ENCODE measurements at places on chromosomes 7 and 10.

- no peak for DNase-seq
Measured at GRCh38 chr7:121449735-121450240, 53.7 kb upstream of the FAM3C start.

DNA sequence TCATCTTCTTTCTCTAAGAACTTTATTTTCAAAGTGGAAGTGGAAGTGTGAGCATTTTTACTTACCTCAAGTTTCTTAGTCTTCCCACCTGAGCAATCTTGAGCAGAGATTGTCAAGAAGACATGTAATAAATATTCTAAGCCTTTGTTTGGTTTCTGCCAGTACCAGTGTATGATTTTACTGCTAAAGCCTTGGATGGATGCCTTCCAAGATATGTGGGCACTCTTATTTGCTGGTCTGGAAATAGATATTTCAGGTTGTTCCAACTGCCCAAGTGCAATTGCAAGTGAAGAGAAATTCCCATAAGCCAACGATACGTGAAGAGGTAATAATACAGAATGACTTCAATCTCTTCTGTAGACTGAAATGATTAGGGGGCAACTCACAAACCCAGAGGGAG is 18.2 kb upstream of the TARP start:
- no peak for DNase-seq

GRCh38 chr7:18426564-18427226 is 68.9 kb upstream of the HDAC9 start:
- DNase-seq: no peak

DNA sequence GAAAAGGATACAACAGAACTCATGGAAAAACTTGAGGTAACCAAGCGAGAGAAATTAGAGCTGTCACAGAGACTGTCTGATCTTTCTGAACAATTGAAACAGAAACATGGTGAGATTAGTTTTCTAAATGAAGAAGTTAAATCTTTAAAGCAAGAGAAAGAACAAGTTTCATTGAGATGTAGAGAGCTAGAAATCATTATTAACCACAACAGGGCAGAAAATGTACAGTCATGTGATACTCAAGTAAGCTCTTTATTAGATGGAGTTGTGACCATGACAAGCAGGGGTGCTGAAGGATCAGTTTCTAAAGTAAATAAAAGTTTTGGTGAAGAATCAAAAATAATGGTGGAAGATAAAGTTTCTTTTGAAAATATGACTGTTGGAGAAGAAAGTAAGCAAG is 62.1 kb downstream of the AKAP9 start:
- DNase-seq: no peak

DNA sequence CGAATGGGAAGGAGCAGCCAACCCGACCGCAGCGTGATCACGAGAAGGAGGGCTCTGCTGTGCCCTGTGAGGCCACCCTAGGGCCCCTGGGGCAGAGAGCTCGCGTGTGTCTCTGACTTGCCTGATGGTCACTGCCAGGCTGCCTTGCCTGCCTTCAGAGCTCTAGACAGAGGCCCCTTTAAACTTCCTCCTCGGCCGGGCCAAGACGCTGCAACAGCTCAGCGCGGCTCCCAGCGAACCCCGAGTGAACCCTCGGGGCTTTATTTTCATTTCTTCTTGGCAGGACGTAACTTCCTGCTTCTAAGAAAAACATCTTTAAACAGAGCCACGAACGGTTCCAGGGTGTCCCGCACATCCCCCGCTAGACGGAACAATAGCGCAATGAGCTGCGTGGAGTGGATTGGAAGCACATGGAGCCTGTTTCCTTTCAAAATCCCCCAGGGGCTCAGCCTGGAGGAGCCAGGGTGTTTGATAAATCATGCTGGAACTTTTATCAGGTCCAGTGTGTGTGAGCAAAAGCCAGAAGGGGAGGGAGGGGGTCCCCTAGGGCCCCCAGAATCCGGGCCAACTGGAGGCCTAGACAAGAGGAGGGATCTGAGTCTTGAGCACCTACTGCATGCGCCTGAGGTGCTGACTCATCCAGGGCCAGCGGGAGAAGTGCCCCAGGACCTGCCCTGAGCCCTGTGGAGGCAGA is 134.1 kb upstream of the GDF10 start:
- no peak for DNase-seq

DNA sequence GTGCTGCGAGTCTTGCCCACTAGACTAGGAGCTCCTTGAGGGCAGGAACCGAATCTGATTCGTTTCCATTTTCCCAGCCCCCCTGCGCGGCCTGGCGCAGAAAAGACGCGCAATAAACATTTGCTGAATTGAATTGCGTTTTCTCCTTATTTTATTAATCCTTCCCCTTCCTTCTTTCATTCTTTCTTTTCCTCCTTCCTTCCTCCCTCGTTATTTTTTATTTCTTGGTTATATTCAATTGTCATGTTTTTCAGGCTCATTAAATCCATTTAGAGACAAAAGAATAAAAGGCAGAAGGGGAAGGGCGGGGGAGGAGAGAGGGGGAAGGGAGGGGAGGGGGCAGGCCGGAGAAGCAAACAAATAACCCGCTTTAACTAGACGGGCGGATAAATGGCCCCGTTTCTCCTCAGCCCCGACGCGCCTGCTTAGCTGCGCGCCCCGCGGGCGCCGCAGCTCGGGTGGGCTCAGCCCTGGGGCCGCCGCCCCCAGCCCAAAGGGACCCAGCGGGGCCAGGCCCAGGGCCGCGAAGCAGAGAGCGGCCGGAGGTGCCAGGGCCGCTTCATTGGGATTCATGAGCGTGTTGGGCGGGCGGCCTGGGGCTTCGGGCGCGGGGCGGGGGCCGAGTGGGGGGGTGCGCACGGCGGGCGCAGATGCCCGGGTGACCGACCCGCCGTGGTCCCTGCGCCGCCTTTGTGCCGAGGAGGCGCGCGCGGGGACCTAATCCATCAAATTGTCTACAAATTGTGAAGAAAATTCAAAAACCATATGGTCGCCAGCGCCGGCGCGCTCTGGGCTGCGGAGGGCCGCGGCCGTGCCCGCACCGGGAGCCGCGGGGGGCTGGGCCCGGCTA is 5.0 kb downstream of the LBX1 start:
- DNase-seq: no peak

DNA sequence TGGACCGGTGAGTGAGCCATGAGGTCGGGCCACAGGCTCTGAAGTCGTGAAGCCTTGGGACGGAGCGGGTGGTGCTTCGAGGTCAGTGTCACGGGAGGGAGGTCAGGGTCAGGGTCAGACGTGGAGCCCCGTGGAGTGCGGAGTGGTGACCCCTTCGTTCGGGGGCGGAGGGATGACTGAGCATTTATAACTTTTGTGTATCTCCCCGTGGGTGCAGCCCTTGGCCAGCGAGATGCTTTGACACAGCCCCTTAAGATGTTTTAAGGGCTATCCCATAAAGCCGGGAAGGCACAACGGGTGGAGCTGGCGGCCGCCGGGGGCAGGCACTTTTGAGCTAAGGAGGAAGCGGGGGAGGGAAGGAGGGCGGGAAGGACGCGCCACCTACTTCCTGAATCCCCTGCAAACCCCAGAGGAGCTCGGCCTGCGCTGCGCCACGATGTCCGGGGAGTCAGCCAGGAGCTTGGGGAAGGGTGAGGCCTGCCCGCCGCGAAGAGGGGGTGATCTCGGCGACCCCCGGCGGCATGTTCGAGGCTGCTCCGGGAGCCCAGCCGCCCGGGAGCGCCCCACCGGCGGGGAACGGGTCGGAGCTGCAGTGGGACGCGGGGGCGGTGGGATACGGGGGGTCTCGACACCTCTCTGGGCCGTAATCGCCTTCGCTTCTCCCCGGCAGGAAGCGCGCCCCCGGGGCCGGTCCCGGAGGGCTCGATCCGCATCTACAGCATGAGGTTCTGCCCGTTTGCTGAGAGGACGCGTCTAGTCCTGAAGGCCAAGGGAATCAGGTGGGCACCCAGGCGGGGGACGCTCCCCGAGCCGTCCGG is at the start of gene GSTO1:
Gene GSTO1, plus strand, starts transcription at position 400 of the 818 bp plus-strand sequence. Its CDS starts 37 bp downstream, at position 437.
- DNase-seq: peak; percentile 15

GRCh38 chr7:80721883-80722615 is 83.6 kb downstream of the CD36 start:
- DNase-seq: no peak

DNA sequence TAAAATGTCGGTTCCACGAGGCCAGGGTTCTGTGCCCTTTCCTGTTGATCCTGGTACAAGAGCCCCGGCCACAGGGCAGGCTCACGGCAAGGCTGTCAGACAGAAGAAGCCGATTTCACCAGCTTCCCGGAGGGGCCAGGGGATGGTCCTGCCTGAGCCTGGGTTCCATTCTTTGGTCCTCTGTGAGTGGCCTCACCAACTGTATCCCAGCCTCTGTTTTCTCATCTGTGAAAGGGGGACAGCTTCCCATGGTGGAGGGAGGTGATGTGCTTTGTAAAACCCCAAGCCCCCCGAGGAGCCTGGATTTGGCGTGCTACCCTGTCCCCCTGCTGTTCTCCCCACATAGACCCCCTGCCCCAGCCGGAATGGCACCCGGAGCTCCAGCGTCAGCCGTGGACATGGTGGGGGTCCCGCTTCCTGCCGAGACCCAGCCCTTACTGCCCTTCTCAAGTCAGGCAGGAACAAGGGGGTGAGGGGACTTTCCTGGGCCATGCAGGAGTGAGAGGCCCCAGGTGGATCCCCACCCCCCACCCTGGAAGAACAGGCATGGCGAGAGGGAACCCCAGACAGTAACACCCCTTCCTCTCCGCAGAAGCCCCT is 28.3 kb upstream of the ELFN1 start:
- DNase-seq: no peak

GRCh38 chr10:100427374-100427773 is 35.4 kb upstream of the WNT8B start:
- DNase-seq: no peak

DNA sequence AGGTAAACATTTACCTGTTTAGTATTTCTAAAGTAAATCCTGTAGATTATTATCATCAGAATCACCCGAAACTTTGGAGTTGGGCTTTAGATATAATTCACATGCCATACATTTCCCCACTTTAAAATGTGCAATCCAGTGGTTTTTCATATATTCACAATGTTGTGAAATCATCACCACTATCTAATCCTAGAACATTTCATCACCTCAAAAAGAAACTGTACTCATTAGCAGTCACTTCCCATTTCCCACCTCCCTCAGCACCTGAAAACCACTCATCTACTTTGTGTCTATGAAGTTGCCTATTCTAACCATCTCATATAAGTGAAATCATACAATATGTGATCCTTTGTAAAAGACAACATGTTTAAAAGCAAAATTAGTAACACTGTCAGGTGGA is 182.6 kb downstream of the FZD1 start:
- DNase-seq: no peak

DNA sequence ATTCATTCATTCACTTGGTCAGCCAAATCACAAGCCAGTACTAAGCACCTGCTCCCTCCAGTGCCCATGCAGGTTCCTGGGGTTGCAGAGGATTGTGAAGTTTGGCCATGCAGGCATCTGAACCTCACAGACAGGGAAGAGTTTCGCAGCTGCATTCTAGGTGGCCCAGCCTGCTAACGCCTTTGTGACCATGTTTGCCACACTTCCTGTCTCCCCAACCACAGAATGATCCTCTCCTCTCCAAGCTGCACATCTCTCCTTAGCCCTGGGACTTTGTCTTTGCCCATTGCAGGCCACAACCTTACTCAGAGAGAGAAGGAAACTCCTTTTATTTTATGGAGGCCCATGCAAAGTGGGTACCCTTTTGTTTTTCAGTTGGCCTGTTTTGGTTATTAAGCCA is 31.8 kb downstream of the EPDR1 start:
- DNase-seq: no peak

DNA sequence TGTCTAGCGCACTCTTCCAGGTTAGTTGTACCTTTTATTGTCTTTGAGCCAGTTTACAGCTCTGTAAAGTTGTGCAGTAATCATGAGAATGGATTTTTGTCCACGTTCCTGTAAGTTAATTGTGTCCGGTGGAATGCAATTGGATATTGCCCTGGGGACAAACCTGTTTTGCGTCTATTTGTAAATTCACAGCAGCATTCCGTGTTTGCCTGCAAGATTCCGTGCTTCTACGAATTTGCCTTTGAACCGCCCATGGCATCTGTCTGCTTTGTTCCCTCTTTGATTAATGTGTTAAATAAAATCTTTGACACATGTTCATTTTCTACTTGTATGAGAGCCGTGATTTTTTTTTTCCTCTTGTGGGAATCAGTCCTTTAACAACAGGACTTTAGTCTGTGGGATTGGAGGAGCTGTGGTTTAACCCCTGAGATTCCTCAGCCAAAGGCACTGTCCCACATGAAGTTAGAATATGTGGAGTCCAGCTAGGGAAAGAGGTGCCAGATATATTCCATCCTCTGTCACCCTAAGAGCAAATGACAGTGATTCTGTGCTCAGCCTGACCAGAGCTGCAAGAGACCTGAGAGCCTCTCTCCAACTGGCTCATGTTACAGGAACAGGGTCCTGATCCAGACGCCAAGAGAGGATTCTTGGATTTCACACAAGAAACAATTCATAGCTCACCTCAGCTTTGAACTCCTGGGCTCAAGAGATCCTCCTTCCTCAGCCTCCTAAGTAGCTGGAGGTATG is 126.3 kb downstream of the COL26A1 start:
- DNase-seq: no peak

DNA sequence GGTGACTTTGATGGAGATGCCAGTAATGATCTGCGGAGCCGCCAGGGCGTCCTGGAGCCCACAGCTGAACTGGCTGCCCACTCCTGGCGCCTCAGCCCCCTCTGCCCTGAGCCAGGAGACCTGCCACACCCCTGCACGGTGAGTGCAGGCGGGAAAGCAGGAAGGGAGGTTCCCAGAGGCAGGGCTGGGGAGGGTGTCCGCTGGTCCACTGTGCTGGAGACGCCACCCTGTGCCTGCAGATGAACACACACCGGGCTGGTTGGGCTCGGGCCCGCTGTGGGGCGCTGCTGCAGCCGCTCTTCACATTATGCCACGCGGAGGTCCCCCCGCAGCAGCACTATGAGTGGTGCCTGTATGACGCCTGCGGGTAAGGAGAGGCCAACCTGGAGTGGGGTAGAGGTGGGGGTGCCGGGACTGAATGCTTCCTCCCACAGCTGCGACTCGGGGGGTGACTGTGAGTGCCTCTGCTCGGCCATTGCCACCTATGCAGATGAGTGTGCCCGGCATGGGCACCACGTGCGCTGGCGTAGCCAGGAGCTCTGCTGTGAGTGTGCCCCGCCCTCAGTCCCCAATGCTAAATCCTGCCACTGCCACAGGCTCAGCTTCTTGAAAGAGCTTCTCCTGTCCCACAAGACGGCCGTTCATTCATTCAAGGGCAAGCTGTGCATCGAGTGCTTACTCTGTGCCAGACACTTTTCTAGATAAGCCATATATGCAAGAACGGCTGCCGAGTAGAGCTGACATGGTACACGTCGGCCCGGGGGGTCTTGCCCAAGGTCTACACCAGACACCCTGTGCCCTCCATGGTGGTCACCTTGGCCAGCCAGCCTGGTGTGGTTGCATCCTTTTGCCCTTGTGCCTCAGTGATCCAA is 14.3 kb upstream of the ZNF467 start:
- DNase-seq: no peak

- DNase-seq: no peak
Measured at GRCh38 chr7:774161-775109, 47.4 kb upstream of the PRKAR1B start.

DNA sequence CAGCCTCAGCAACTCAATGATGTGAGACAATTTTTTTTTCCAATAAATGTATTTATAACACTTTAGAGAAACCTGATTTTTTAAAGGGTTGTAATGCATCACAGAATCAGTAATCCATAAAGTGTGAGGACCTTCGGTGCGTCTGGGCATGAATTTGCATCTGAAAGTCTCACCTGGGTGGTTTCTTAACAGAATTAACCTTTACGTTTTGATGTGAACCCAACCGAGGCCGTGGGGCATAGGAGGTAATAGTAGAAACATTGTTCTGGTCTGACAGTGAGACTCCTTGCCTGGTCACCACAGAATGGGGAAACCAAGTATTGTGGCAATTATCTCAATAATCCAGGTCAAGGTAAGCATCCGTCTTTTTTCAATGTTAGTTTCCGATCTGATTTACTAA is 114.6 kb downstream of the PRKCQ start:
- DNase-seq: no peak
